Body of pancreas (tissue), 4 donors: ENCODE measurements at places on chromosomes 4 and X. TPM values are rescaled to one million over a fixed set of nuclear protein-coding genes. Genes with fewer than 3 reads are reported as not detected.

DNA sequence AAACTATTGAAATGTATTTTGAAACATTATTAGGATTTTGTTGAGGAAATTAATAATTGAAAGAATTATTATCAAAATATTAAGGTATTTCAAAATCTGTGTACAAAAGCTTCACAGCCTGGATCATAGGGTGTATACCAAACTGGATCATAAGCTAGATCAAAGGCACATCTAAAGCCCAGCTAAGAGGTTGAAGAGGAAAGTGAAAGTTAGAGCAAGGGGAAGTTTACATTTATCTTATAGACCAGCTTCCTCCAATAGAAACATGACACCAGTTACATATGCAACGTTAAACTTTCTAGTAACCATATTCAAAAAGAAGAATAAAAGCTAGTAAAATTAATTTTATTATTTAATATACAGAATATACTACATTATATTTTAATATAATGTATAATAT is 227.2 kb upstream of the BMP3 start:
- no peak for DNase-seq

Gene GAGE12H
- not detected for total RNA-seq

Gene UCHL1
- total RNA-seq: 26.5 TPM

DNA sequence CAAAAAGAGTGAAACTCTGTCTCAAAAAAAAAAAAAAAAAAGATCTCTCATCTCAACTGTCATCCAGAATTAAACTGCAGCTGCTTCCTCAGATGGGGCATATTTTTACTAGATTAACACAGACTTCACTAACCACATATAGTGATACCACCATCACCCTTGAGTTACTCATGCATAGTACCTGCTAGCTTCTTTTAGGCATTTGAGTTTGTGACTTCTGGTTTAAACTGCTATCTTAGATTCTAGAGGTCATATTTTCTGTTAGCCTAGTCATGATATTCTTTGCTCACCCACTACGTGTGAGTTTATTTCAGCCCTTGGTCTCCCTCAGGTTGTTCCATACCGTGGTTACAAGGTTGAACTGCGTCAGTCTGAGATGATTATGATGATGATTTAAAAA is 154.9 kb upstream of the BMP3 start:
- no peak for DNase-seq

GRCh38 chr4:145933134-145933533 is 5.5 kb downstream of the ZNF827 start:
- no peak for DNase-seq

- DNase-seq: peak; percentile 64
These were observed 1.1 kb upstream of the RAP1GDS1 start for GRCh38 chr4:98260047-98260578.

DNA sequence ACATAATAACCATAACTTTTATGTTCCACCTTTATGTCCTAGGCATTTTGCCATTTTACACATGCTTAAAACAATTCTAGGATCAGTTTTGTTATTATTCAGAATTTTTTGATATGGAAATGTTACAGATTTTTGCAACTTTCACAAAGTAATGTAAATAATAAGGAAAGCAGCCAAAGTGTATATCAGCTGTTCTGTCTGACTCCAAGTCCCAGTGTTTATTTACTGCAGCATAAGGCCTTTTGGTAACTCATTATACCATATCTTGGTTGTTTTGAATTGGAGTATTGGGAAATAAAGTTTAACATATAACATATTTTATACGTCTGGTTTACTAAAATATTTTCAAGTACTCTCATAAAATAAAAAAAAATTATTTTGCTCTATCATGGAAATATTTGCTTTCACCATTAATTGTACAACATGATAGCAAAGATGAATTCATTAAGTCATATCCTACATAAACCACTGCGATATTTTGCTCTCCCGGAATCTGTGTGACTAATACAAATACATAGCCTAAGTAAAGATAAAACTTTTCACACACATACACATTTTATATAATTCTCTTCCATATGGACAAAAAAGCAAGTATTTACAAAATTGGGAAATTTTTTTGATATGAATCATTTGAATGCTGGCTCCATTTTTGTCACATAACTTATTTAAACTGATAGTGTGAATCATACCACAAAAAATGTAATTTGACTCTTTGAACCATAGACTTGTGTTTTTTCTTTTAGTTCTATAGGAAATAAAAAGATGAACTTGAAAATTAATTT is 399.0 kb downstream of the PABPC4L start:
- no peak for DNase-seq

DNA sequence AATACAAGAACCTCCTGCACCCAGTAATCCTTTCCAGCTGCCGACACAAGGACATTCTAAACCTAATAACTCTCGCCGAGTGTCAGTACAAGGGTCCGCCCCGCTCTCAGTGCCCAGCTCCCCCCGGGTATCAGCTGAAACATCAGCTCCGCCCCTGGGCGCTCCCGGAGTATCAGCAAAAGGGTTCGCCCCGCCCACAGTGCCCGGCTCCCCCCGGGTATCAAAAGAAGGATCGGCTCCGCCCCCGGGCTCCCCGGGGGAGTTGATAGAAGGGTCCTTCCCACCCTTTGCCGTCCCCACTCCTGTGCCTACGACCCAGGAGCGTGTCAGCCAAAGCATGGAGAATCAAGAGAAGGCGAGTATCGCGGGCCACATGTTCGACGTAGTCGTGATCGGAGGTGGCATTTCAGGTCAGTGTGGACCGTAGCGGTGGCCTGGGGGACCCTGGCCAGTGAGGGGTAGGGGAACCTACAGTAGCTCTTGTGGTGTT is at the start of gene MAOA:
TSS of gene MAOA (plus strand) at position 295 of the 490 bp plus-strand sequence. CDS start at position 338, 43 bp downstream.
- DNase-seq: peak; percentile 74

- no peak for DNase-seq
These were observed 27.2 kb upstream of the IGSF1 start for GRCh38 chrX:131316260-131316659.

DNA sequence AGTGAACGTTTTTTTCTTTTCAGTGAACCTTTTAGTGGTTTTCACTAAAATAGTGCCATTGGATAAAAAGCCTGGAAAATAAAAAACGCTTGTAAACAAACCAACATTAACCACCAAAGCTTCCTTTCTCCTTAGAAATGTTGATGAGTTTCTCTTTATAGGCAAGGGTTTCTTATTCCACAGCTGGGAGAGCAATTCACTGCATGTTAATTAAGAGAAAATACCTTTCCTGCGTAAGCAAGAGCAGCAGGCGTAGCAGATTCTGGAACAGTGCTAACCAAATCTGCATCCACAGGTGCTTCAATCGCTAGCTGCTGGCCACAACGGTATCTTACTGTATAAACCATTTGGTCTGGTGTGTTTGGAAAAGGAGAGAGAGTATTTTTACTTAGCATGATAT is 13.3 kb upstream of the AASDH start:
- DNase-seq: no peak

DNA sequence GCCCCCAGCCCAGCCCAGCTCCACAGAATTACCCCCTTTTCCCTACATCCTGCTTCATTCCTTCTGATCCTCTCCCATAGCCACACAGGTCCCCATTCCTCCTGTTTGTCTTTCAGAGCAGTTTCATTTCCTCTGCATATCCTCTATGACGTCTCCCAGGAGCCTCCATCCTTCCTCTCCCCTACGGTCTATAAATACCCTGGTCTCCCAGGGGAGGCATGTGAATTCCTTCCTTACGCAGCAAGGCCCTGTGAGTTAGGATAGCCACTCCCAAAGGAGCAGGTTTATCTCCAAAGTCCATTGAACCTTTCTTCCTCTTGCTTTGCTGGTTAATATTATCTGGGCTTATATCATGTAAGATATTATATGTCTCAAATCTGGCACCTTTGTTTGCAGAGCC is 8.4 kb upstream of the APLN start:
- DNase-seq: no peak

GRCh38 chr4:3317656-3318211 is 24.9 kb downstream of the RGS12 start:
- peak; percentile 7 for DNase-seq

Gene SPIN4
- 3.9 TPM for total RNA-seq

Gene SLITRK4
- total RNA-seq: 1.6 TPM

Gene IDH3G
- total RNA-seq: 25.2 TPM

GRCh38 chrX:27976284-27976683 is 5.0 kb downstream of the DCAF8L1 start:
- no peak for DNase-seq

DNA sequence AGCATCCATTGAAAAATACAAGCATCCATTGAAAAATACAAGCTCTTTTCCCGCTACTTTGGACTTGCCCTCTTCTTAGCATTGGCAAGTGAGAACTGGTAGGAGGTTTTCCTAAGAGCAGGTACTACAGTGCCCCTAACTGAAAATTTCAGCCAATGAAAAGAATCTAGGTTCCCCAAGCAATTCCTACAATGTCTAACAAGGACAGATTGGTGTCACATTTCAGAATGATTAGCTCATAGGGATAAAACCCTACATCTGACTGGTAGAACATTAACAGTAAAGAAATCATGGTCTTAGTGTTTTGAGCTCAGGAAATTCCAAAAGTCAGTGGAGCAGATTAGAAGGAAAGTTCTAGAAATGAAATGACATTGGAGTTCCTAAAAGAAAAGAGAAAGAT is 68.6 kb upstream of the QRFPR start:
- no peak for DNase-seq

Gene ODAPH
- total RNA-seq: not detected

Gene TAF1
- 24.4 TPM for total RNA-seq

Gene PSMD10
- 14.8 TPM for total RNA-seq

DNA sequence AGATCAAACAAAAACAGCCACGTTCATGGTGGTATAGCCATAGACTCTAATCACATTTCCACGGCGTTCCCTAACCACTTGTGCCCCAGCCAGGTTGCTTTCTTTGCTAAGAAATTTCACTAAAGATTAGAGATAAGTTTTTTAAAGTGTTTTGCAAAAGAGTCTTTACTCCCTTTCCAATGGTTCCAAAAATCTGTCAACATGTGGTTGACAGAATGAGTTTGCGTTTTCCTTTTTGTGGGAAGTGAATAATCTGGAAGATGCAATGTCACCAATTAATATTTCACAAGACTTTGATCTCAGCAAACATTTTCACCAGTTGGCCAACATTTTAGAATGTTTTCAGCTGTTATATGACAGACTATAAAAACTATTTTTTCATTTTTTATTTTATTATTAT is 35.3 kb downstream of the CXCL1 start:
- no peak for DNase-seq

DNA sequence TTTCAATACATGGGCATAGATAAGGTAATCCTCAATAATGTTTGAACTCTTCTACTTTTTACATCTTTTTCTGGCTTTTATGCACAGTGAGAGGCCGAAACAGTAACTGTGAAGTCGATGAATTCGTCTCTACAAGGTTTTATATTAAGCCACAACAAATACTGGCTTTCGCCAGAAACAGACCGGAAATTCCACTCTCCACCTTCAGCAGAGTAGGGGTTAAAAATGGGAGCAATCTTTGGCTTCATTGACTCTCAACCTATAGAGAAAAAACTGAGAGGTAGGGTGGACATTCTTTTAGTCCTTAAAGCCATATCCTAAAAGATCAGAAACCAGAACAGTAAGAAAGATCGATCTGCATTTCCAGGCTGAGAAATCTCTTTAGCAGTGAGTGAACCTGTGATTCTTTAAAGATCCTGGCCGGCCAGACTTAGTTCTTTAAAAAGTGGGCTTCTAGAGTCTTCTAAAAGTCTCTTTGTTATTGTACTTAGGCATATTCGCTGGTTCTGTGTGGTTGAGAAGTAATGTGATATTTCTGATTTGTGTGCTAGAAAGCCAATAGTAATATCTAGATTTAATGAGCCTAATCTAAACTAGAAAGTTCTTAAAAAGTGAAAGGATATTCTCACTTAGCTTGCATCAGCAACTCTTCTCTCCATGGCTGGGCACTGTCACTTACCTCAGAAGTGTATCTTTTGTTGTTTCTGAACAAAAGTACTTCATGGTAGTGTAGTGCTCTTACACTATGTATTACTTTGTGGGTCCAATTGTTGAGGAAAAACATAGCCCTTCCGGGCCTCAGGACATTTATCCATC is 2.0 kb downstream of the HSPA4L start:
- no peak for DNase-seq

- DNase-seq: peak; percentile 73
These were observed 555 bp upstream of the SPP1 start for GRCh38 chr4:87974856-87975462.

DNA sequence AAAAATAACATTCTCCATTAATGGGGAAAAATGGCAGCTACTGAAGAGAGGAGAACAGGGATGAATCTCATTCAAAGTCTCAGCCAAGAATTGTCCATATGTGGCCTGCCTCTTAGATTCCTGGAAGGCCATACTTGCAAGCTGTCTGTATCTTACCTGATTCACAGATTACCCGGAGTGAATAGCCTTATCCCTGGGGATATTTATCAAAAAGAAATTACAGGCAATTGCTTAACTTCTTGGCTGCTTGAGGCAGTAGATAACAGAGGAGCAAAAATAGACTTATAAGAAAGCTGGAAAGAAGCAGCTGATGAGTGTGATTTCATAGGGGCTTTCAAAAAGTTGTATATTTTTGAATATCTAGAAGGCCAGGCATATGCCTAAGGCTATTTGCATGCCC is 68.8 kb upstream of the PPP1R2C start:
- no peak for DNase-seq

Gene PPBP
- not detected for total RNA-seq

DNA sequence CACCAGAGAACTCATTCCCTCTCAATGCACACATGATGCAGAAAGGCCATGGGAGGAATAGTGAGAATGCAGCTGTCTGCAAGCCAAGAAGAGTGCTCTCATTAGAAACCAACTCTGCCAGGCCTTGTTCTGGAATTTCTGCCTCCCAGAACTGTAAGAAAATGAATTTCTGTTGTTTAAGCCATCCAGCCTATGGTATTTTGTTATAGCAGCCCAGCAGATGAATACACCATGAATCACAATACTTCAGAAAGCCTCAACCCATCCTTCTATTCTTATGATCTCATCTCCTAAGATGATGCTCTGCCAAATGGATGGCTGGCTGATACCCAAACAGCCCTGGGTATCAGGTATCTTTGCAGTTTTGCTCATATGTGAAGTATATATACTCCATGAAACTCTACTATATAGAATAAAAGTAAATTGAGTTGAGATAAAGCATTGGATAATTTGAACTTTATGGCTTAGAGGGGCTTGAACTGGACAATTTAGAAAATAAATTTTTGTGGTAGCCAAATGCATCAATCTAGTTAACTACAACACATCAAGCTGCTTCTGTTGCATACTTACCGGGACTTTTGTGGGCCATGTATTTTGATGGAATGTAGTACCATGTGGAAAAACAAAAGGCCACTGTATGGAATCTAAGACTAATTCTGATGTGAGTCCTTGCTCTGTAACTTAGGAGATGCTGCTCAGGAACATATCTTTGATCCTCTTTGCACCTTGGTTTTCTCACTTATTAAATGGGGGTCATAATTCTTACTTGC is 245.9 kb downstream of the HS3ST1 start:
- DNase-seq: no peak

- DNase-seq: no peak
These were observed 44.5 kb upstream of the PGRMC2 start for GRCh38 chr4:128332081-128332480.

Gene CPLX1
- 2.0 TPM for total RNA-seq

DNA sequence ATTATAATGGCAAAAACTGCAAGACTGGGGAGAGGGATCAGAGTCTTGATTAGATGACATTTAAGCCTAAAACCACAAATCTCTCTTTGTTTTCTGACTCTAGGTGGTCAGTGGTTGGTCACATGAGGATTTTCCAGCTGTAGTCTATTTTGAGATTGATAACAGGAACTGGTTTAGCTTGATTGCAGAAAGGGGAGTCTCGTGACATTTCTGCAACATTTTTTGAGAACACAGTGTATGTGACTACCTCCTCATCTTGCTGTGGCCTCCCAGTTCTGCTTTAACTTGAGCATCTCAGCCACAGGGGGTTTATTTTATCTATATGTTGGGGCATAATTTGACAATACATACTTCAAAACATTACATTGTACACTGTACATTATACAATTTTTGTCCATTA is 726.4 kb upstream of the MAGEB2 start:
- DNase-seq: no peak

Gene KDR
- 12.9 TPM for total RNA-seq
